ENCODE measurements at places on chromosomes 7 and 10.
A peak's percentile ranks its signal among the peaks of the same experiment; 100 is the strongest.

- H3K4me3 ChIP-seq = no peak overlapping the region
- no peaks in the 10 kb centered on the region for H3K27me3 ChIP-seq
- no peaks in the 10 kb centered on the region for H3K36me3 ChIP-seq
- peak; percentile 36 for DNase-seq
- H3K4me1 ChIP-seq = peaks cover 29% of the 10 kb centered on the region
Measured at GRCh38 chr7:17406738-17407137, 108.3 kb downstream of the AHR start.

- H3K4me1 ChIP-seq = no peaks in the 10 kb centered on the region
- H3K27me3 ChIP-seq = no peaks in the 10 kb centered on the region
- H3K27ac ChIP-seq = no peak overlapping the region
- DNase-seq = no peak
- H3K36me3 ChIP-seq = no peaks in the 10 kb centered on the region
- H3K4me3 ChIP-seq = no peak overlapping the region
Measured at GRCh38 chr10:32199714-32200394, 143.6 kb upstream of the KIF5B start.

- no peaks in the 10 kb centered on the region for H3K4me1 ChIP-seq
- H3K4me3 ChIP-seq = no peak overlapping the region
- H3K27ac ChIP-seq = no peak overlapping the region
- no peak for DNase-seq
- no peaks in the 10 kb centered on the region for H3K27me3 ChIP-seq
Measured at GRCh38 chr10:133132473-133133291, 27.3 kb upstream of the KNDC1 start.

DNA sequence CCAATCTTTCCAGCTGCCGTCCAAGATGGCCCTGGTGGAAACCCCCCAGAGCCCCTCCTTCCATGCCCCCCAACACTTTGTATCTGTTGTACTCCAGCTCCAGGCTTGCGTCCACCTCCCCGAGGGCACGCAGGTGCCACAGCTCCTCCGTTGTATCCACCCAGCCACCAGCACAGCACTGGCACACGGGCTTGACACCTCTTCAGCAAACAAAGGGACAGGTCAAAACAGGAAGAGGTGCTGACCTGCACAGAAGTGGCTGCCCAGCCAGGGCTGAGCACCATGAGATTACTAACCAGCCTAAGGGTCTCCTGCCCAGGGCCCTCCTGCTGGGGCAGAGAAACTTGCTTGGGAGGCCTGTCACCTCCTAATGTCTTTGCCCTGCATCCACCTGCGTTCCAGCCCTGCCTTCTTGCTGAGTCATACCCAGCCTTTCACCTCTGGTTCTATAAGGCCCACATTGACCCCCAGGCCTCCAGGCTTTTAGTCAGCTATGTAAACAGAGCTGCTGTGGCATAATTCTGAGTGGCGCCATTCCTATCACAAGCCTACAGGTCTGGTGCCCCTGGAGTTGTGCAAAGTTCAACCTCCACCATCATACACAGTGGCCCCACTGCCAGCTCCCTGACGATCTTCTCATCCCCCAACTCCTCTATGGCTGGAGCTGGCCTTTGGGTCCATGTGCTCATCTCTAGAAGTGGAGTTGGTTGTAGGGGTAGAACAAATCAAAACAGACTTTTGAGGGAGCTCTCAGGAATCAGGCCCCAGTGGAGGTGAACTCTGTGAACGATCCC lies 20.9 kb downstream of the SLC29A3 start:
- no peaks in the 10 kb centered on the region for H3K27me3 ChIP-seq
- no peak overlapping the region for H3K27ac ChIP-seq
- DNase-seq = no peak
- H3K4me3 ChIP-seq = no peak overlapping the region

- H3K36me3 ChIP-seq = no peaks in the 10 kb centered on the region
- no peak for DNase-seq
- H3K27ac ChIP-seq = no peak overlapping the region
- no peak overlapping the region for H3K4me3 ChIP-seq
- no peaks in the 10 kb centered on the region for H3K4me1 ChIP-seq
Measured at GRCh38 chr7:66664590-66665293, 36.1 kb downstream of the KCTD7 start.

GRCh38 chr10:74706966-74707365 lies 119.4 kb upstream of the KAT6B start:
- no peaks in the 10 kb centered on the region for H3K27me3 ChIP-seq
- no peaks in the 10 kb centered on the region for H3K36me3 ChIP-seq
- no peak for DNase-seq
- H3K4me3 ChIP-seq = no peak overlapping the region
- no peak overlapping the region for H3K27ac ChIP-seq
- H3K4me1 ChIP-seq = no peaks in the 10 kb centered on the region

- DNase-seq = no peak
- H3K27me3 ChIP-seq = no peaks in the 10 kb centered on the region
- H3K36me3 ChIP-seq = no peaks in the 10 kb centered on the region
- peaks cover 6% of the 10 kb centered on the region for H3K4me1 ChIP-seq
Measured at GRCh38 chr7:111026343-111026742, 64.6 kb upstream of the LRRN3 start.

Measured in astrocyte (in vitro differentiated cells and primary cell).